ENCODE measurements at places on chromosomes 6 and 20.

DNA sequence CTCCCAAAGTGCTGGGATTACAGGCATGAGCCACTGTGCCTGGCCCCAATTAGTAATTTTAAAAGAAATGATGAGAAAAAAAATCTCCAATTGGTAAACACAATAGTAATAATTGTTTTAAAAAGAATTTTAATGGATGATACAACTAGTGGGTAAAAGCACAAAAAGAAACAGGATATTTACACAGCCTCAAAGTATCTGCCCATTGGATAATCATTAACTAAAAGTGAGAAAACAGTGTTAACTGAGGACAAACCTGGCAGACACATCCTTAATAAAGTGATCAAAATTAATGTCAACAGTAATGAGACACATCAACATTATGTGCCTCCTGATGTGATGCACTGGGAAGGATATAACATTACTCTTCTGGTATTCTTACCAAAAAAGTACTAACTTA, 24.5 kb downstream of the DTNBP1 start:
- H3K27ac ChIP-seq: no peak overlapping the region
- H3K36me3 ChIP-seq: peaks cover 72% of the 10 kb centered on the region
- no peaks in the 10 kb centered on the region for H3K27me3 ChIP-seq
- no peak overlapping the region for H3K4me3 ChIP-seq
- H3K4me1 ChIP-seq: no peaks in the 10 kb centered on the region

DNA sequence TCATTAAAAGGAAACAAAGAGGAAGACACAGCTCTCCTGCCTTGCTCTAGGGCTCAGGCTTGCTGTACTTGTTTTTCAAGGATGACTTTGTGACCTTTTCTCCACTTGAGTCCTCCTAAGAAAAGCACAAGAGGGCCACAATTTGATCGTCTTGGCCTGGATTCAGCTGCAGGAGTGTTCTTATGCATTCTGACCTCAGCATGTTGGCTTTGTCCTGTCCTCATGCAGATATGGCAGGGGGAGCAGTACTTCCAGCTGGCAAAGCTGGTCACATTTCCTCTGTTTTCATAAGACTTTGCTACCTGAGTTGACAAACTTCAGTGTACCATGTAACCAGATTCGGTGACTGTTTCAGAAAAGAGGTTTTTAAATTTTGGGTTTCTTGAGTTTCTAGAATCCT, 30.8 kb downstream of the KDM1B start:
- no peaks in the 10 kb centered on the region for H3K4me1 ChIP-seq
- no peak overlapping the region for H3K4me3 ChIP-seq
- DNase-seq: no peak

DNA sequence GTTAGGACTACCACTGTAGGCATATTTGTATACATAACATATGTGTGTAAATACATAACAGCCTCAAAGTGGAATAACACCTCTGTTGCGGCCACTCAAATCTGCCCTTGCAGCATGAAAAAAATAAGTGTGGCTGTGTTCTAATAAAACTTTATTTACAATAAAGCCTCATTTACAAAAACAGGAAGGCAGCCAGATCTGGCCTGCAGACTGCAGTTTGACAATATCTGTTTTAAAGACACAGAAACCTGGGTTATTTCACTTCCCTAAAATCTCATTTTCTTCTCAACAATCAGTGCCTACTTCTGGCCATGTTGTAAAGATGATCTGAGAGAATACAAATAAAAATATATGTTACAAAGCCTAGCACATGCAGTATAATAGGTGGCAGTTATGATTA, 53.9 kb upstream of the SCML4 start:
- no peak overlapping the region for H3K27ac ChIP-seq
- no peak overlapping the region for H3K4me3 ChIP-seq
- no peak for DNase-seq
- H3K36me3 ChIP-seq: peaks cover 28% of the 10 kb centered on the region
- H3K27me3 ChIP-seq: no peaks in the 10 kb centered on the region

- DNase-seq: no peak
- H3K4me3 ChIP-seq: no peak overlapping the region
- no peaks in the 10 kb centered on the region for H3K36me3 ChIP-seq
- no peak overlapping the region for H3K27ac ChIP-seq
- H3K27me3 ChIP-seq: no peaks in the 10 kb centered on the region
Observed at GRCh38 chr6:75109765-75110164, 96.1 kb downstream of the COL12A1 start.
